Activated CD8-positive, alpha-beta memory T cell treated with anti-CD3 and anti-CD28 coated beads for 1 hour (primary cell): ENCODE measurements at places on chromosomes 16 and 17.

- no peak for DNase-seq
These were observed 259.6 kb upstream of the KCNJ16 start for GRCh38 chr17:69815406-69815805.

DNA sequence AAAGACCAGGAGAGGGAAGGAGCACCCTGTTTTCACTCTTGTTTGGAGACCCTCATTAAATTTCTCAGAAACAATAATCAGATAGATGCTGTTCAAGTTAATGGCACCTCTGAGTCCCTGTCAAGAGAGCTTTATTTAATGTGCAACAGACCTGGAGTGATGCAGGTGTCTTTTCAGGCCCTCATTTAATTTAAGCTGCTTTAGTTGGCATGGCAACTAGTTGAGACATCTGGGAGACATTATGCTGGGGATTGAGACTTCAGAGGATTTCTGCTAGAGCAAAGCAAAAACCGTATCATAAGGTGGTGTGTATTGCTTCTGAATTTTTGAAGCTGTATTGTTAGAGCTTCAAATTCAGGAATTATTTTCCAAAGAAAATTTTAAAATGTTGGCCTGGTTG lies 108.5 kb downstream of the NLK start:
- no peak for DNase-seq

DNA sequence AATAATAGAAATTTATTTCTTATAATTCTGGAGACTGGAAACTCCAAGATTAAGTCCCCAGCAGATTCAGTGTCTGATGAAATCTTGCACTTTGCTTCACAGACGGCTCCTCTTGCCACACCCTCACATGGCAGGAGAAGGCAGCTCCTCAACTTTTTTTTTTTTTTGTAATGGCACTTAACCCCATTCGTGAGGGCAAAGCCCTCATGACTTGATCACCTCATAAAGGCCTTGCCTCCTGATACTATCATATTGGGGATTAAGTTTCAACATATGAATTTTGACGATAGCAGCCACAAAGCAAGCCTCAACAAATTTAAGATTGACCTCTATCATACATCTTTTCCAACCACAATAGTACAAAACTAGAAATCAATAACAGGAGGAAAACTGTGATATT lies 42.3 kb upstream of the CDYL2 start:
- no peak for DNase-seq

DNA sequence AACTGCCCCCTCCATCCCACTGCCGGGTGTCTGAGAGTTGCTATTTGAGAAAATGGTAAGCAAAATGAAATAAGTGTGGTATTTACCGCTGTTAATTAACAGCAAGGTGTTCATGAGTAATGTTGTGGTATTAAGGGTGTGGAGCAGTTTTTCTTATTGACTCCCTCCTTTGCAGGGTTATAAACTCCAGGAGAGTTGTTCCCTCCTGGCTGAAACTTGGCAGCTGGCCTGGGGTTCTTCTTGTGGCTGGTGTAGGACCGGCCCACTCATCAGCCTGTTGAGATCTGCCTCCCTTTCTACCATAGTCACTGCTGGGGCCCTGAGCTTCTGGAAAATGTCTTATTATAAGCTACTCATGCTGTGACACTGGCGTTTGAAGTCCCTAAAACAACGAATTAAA lies 128.6 kb downstream of the SOX9 start:
- no peak for DNase-seq

GRCh38 chr16:2205967-2206313 lies 686 bp downstream of the MLST8 start:
- DNase-seq, result no peak
